Activated CD8-positive, alpha-beta memory T cell treated with anti-CD3 and anti-CD28 coated beads, Interleukin-2, amount 10 ng/mL, durations not matched to agents 7 days and 5 days (primary cell): ENCODE measurements at places on chromosomes 12 and 14. TPM values are rescaled to one million over a fixed set of nuclear protein-coding genes. Genes with fewer than 3 reads are reported as not detected.

Gene ACOT4
- 2.1 TPM for total RNA-seq

Gene PRICKLE1
- total RNA-seq, result 0.61 TPM

Gene HSPB8
- not detected for total RNA-seq

Gene LMO3
- total RNA-seq, result not detected

Gene GPRC5A
- not detected for total RNA-seq

Gene PTGER2
- total RNA-seq, result 117 TPM

Gene SARNP
- 98.6 TPM for total RNA-seq

Gene OR6J1
- not detected for total RNA-seq

Gene COL2A1
- total RNA-seq, result 0.33 TPM

Gene SERPINA9
- total RNA-seq, result not detected

Gene TAS2R43
- 0.28 TPM for total RNA-seq

Gene SYCP3
- total RNA-seq, result 2.0 TPM

Gene PSMB11
- not detected for total RNA-seq

Gene INSM2
- total RNA-seq, result not detected

Gene OVCH1
- not detected for total RNA-seq

Gene SIX1
- total RNA-seq, result 0.47 TPM

- no peak for DNase-seq
These were observed 12.0 kb upstream of the RTL1 start for GRCh38 chr14:100915560-100915959.

GRCh38 chr12:29317556-29318363 lies 63.2 kb downstream of the ERGIC2 start:
- DNase-seq, result peak; percentile 69

- DNase-seq, result no peak
These were observed 3.5 kb upstream of the KCNK10 start for GRCh38 chr14:88326352-88327103.

DNA sequence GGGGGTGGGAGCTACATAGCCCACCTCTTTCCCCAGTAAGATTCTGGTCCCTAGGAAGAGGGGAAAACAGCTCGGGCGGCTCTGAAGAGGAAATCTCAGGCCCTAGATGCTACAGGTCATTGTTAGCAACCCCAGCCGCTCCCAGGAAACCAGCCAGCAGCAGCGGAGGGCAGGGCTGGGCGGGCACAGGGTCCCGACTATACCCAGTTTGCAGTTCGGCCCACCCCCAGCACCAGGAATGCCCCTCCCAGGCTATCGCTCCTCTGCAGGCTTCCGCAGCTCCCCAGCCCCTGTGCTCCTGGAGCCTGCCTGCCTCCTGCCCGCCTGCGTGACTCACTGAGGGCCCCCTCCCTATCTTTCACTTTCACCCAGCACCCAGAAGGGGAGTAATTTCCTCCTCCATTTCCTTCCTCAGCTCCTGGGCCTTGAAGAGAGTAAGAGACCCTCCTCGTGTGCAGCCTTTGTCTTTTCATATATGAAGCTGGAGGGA lies 27.2 kb upstream of the PNMA1 start:
- DNase-seq, result peak; percentile 83

DNA sequence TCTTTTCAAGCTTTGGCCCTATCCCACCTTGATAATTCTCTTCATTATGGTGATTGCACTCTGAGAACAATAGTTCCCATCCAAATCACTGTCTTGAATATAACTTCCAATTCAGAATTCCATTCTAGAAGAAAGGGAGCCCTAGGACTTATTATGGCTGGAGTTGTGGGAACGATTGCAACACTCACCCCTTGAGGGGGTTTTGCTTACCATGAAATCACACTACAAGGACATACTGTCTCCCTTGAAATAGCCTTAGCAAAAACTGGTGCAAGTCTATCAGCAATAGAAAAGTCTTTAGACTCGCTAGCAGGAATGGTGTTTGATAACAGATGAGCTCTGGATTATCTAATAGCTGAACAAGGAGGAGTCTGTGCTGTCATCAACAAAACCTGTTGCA lies 31.4 kb upstream of the OXA1L start:
- DNase-seq, result no peak

GRCh38 chr12:47282206-47282605 lies 202.4 kb upstream of the AMIGO2 start:
- no peak for DNase-seq

DNA sequence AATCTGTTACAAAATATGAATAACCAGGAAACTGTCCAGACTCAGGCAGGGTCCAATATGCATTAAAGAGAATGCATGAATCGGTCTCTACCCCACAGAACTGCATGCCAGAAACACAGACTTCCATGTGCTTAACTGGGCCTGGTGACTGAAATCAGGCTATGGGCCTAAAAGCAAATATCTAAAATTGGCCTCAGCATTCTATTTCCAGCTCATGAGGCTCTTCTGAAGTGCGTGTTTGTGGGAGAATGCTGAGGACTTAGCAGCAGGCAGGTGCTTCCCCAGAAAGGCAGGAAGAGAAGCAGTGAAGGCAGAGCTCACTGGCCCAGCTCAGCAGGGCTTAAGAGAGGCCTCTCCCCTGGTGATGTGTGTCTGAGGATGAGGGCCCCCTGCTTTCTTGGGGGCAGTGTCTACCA lies 48.5 kb downstream of the ADGRD1 start:
- DNase-seq, result no peak

GRCh38 chr14:23481979-23482822 lies 12.7 kb downstream of the NGDN start:
- DNase-seq, result no peak

DNA sequence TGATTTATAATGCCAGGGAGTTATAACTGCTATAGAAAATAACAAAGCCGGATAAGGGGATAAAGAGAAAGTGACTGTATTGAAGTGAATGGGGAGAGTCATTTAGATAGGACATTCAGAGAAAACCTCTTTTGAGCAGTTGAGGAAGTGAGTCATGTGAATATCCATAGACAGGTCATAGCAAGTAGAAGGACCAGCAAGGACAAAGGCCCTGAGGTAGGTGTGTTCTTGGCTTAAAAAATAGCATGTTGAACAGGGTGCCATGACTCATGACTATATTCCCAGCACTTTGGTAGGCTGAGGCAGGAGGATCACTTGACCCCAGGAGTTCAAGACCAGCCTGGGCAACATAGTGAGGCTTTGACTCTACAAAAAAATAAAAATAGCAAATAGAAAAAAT lies 51.5 kb upstream of the RAP1B start:
- DNase-seq, result no peak

DNA sequence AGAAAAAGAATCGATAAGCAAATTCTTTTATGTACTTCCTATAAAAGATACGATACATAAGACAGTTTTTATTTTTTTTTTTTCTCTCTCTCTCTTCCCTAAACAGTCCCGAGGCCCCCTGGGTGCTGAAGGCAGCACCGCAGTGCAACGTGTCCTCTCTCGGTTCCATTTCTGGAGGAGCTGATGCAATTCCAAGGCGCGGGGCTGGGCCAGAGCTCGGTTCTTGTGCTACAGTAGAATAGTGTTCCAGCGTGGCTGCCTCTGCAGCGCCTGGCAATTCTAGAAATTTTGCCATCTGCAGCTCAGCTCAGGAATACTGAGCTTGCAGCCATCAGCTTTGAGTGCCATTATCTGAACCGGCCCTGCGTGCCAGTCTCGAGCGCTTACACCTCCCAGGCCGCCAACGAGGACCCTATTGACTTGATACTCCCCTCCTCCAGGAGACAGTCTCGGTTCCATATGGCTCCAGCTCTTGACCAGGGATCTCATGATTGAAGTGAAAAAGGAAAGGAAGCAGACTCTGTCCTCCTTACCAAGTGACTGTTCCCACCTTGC lies 630 bp downstream of the ALDH1L2 start:
- DNase-seq, result no peak

- DNase-seq, result no peak
These were observed 31.6 kb upstream of the FICD start for GRCh38 chr12:108483213-108484059.

- DNase-seq, result no peak
These were observed 185.5 kb downstream of the FOXN3 start for GRCh38 chr14:89231426-89232113.

- DNase-seq, result no peak
These were observed 38.9 kb downstream of the SERPINA3 start for GRCh38 chr14:94650806-94651805.

DNA sequence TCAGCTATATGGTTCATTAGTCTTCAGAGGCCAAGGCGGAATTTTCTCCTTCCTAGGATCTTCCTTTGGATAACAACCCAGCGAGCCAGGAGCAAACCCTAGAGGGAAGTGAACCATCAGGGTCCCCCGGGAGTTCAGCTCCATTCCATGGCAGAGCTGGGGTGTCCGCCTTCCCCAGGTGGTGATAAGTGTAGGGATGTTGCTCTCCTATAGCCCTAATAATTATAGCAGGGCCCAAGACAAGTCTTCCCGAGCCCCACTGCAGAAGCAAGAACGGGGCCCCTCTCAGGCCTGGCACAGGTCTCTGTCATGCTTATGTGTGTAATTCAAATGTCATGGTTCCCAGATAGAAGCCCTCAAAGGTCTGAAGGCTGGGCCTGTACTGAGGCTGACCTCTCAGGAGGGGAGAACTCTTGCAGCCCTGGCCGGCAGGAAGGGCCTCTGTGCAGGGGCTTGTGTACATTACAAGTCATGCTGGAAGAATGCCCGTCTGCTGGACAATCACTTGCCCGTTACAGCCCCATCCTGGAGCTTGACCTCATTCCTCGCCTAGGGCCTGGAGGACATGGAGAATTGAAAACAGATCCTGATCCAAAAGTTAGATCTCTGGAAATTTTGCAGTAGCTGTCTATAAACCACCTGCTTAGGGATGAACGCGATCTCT lies 17.3 kb downstream of the LRTM2 start:
- no peak for DNase-seq

GRCh38 chr14:72594099-72594901 lies 299.6 kb downstream of the DPF3 start:
- DNase-seq, result peak; percentile 88

GRCh38 chr12:111327474-111327873 lies 41.4 kb downstream of the PHETA1 start:
- DNase-seq, result no peak

GRCh38 chr12:57902478-57902969 lies 38.8 kb upstream of the ATP23 start:
- no peak for DNase-seq

- no peak for DNase-seq
These were observed 1.7 kb downstream of the AJUBA start for GRCh38 chr14:22980672-22981089.

- DNase-seq, result no peak
These were observed 14.4 kb downstream of the ASCL4 start for GRCh38 chr12:107788690-107789458.

- peak; percentile 52 for DNase-seq
These were observed 7.5 kb downstream of the VTI1B start for GRCh38 chr14:67666750-67667449.

DNA sequence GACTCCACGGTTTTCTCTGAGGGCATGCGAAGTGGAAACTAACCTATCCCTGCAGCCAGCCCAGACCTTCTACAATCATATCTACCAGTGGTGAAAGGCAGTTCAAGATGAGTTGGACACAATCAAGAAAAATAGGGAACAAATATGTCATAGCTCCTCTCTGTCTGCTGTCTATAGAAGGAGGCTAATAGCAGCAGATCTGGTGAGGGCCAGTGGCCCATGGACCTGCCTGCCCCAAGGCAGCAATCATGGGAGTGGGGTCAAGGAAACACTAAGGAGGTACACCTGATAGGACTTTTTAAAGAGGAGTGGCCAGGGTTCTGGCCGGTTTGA lies 149.5 kb downstream of the PRKCH start:
- no peak for DNase-seq

DNA sequence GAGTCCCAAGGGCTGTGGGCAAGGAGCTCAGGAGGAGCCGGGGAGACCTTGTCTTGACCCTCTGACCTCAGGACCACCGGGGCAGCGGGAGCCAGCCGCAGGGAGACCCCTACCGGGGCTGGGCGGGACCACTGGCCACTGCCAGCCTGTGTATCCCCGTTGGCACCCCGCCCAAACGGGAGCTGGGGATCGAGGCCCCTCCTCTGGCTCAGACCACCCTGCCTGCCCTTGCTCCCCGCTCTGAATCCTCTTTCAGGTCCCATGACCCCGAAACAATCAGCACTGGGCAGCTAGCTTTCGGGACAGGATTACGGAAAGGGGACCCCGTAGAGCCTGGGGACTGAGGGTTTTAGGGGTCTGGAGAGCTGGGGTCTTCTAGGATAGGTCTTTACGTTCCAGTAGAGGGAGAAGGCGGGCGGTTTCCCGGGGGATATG lies 1.3 kb downstream of the GLI1 start:
- DNase-seq, result no peak

DNA sequence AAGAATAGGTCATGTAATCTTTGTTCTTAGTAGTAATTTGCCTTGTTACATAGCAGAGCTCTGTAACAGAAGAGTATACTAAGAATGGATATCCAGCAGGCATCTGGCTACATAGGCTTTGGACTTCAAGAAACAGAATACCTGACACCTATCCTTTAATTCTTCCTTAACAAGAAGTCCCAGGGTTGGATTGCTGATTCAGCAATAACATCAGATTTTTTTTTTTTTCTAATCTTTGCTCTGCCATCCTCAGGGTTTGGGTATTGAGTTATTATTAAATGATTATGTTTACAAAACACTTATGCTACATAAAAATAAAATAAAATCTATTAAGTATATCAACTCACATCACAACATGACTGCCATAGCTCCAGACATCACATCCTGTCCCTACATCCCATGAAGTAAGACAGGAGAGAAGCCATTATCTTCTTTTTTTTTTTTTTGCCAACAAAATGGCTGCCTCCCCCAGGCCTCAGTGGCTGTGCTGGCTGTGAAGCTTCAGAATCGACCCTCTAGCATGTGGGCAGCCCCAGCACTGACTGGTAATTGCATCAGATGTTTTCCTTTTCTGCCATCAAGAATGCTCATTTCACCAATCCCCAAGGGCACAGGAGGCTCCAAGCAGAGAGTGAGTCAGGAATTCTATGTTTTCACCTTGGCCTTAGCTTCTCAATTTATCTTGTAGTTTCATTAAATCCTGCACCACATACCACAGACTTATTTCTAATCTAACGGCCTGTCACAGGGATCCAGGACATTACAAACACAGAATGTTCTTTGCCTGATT lies 186.2 kb downstream of the DICER1 start:
- no peak for DNase-seq

GRCh38 chr12:52391618-52392002 lies 6.2 kb upstream of the KRT84 start:
- DNase-seq, result no peak

DNA sequence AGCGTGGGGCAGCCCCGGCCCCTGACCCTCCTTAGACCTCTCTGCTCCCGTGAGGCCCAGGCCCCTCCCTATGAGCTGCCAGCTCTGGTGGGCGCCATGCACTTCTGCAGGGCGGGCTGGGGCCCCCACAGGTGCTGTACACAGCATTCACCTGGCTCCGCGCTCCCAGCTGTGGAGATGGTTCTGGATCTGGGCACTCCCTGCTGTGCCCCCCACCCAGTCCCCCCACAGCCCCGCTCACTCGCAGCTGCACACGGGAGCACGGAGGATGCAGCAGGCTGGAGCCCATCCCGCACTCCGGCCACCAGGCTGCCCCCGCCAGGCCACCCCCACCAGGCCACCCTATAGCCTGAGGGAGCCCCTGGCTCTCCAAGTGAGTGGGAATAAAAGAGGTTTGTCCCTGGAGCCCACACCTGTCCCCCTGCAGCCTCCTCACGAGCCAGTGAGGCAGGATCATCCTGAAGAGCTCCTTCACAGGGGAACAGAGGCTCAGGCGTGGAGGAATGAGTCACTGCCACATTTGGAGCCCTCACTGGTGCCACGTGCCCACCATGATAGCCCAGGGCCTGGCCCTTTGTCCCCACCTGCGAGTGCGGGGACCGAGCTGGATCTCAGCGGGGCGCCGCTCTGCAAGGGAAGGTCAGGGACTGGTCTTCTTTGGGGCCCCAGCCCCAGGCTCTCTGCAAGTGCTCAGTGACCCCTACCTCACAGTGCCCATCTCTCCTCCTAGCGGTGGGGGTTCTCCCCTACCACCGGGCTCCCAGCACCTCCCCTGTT lies 1.9 kb downstream of the ADSS1 start:
- no peak for DNase-seq

- DNase-seq, result no peak
These were observed 250.5 kb upstream of the SOX5 start for GRCh38 chr12:24200010-24200409.
